Brain pericyte (primary cell): ENCODE measurements at places on chromosomes 3 and 15.

GRCh38 chr3:131688370-131688769 lies 185.6 kb upstream of the MRPL3 start:
- DNase-seq = no peak

DNA sequence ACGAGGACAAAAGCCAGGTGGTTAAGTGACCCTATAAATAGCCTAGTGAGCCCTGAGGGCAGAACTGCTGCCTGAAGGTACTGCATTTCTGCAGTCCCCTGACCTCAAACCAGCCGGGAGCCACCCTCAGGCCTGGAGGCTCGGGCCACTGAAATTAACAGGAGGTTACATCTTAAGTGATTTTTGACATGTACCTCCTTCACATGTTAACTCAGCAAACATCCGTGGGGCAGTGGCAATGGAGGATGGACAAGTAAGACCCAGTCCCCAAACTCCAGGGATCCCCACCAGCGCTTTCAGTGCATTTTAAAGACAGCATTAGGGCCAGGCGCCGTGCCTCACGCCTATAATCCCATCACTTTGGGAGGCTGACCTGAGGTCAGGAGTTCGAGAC lies 26.2 kb downstream of the PSTPIP1 start:
- DNase-seq = no peak

GRCh38 chr3:114848643-114849350 lies 298.3 kb downstream of the ZBTB20 start:
- DNase-seq = no peak

DNA sequence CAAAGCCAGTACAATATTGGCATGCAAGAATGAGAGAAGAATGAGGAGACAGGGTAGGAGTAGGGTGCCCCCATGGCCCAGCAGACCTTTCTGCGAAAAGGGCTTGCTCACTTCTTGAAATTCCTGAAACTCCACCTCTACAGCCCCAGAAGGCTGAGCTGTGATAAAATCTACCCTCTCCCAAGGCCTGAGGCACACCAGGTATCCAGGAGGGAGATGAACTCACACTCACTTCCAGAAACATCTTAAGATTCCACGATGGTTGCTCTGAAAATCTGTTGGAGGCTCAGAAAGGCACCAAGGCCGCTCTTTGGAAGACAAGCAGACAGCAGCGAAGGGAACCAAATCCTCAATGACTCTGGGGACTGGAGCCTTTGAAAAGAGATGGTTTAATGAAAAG lies 297.5 kb downstream of the UACA start:
- no peak for DNase-seq

- no peak for DNase-seq
Observed at GRCh38 chr15:85479071-85479647, 98.8 kb downstream of the AKAP13 start.

DNA sequence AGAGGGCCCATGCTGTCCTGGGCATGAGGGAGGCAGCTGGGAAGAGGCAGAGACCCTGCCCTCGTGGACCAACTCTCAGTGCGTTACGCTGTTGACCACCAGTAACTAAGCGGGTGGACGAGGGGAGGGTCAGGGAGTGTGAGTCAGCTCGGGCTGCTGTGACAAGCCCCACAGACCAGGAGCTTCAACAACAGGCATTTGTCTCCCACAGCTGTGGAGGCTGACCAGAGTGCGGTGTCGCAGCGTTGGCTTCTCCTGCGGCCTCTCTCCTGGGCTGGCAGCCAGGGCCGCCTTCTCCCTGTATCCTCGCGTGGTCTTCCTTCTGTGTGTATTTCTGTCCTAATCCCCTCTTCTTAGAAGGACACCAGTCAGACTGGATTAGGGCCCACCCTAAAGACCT lies 13.0 kb downstream of the EFCC1 start:
- no peak for DNase-seq

- DNase-seq = no peak
Observed at GRCh38 chr3:13106308-13107001, 33.2 kb upstream of the IQSEC1 start.

GRCh38 chr3:89227218-89227617 lies 119.8 kb downstream of the EPHA3 start:
- DNase-seq = no peak

GRCh38 chr15:22735781-22736180 lies 50.7 kb upstream of the NIPA1 start:
- DNase-seq = no peak

- DNase-seq = no peak
Observed at GRCh38 chr15:66524838-66525237, 19.7 kb downstream of the ZWILCH start.

DNA sequence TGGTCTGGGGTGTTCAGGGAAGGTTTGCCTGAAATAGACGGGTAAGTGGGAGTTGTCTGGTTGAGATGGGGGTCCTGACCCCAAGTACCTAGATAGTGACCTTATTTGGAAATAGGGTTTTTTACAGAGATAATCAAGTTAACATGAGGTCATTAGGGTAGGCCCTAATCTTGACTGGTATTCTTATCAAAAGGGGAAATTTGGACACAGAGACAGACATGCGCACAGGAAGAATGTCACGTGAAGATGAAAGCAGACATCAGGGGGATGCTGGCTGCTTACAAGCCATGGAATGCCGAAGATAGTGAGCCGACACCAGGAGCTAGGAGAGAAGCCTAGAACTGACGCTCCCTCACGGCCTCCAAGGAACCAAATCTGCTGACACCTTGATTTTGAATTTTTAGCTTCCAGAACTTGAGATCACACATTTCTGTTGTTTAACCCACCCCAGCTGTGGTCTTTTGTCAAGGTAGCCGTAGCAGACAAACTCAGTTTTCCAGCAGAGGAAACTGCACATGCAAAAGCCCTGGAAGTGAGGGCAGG lies 17.1 kb downstream of the BHLHE40 start:
- DNase-seq = no peak

DNA sequence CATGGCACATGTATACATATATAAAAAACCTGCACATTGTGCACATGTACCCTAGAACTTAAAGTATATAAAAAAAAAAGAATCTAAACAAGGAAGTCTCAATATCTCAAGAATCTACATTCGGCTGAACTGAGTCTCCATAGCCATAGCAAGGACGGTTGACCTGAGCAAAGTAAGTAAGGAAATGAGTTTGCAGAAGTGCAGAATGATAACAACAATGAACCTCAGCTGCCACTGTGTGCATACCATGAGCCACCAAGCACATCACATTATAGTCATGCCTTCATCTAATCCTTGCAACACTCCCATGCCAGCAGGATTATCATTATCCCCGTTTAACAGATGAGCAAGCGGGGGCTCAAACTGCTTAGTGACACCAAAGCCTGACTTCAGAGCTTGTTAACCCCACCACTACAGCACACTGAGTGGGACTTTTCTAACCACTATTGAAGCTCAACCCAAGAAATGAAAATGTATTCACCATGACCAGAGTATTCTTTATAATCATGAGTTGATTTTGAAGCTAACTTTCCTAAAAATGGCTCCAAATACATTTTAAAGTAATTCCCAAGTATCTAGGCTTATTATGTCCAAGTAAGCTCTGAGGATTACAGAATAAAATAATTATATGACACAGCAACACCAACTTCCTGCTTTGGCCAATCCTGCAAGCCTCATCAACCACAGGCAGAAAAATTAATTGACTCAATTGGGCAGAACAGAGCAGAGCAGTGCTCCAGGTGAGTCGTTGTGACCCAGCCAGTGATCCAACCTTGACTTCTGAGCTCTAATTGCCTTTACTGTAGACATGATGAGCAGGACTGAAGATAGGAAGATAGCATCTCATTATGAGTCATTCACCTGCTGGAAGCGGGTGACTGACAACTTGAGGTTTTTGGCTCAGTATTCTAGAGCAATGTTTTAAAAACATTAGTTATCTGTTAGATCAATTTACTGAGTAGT lies 47.3 kb upstream of the IL12A start:
- DNase-seq = no peak

- no peak for DNase-seq
Observed at GRCh38 chr15:58393241-58393662, 38.5 kb upstream of the LIPC start.

DNA sequence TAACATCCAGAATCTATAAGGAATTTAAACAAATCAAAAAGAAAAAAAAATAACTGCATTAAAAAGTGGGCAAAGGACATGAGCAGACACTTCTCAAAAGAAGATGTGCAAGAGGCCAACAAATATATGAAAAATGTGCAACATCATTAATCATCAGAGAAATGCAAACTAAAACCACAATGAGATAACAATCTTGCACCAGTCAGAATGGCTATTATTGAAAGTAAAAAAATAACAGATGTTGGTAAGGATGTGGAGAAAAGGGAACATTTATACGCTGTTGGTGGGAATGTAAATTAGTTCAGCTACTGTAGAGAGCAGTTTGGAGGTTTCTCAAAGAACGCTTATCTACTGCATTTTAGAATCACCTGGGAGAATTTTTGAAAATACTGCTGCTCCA lies 186.1 kb downstream of the OTOL1 start:
- DNase-seq = no peak

DNA sequence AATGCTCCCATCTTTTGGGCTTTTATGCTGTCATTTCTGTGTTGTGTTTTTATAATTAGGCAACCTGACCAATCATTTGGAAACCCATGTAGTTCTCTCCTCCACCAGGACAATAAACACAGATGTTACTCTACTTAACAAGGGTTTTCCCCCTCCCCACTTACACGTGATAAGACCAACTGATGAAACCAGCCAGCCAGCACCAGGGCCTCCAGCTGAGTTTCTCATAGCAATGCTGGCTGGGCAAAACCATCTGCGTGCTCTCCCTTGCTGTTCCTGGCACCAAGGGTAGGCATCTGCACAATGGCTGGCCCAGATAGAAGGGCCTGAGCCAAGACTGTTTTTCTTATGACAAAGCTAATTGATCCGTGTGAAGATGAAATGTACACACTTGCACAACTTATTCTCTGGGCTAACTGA lies 310.4 kb downstream of the PLCL2 start:
- peak; percentile 98 for DNase-seq

DNA sequence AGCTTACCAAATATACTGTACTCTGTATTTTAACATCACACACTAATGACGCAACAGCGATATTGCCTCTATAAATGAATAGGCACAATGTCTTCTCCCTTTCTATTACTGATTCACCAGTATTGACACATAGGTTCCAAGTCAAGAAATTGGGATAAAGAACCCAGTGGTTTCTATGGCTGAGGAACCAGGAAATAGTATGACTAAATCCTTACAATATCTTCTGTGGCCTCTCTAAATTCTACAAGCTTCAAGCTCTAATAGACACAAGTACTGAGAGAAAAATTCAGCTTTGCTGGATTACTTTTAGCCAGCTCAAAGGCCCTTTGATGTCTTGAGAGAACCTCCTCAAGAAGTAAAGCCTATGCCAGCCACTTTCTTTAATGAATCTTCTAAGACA lies 162.5 kb downstream of the DPH6 start:
- no peak for DNase-seq

- DNase-seq = no peak
Observed at GRCh38 chr15:68543165-68544008, 35.4 kb upstream of the CORO2B start.

DNA sequence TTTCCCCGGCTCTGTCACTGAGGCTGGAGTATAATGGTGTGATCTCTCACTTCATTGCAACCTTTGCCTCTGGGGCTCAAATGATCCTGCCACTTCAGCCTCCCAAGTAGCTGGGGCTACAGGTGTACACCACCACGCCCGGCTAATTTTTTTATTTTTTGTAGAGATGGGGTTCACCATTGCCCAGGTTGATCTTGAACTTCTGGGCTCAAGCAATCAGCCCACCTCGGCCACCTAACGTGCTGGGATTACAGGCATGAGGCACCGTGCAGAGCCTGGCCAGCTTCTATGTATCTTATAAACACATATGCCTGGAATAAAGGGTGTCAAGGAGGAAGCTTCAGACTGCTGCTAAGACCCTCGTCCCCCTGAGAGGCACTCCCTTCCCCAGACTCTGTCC lies 4.2 kb downstream of the ZNF589 start:
- DNase-seq = no peak

DNA sequence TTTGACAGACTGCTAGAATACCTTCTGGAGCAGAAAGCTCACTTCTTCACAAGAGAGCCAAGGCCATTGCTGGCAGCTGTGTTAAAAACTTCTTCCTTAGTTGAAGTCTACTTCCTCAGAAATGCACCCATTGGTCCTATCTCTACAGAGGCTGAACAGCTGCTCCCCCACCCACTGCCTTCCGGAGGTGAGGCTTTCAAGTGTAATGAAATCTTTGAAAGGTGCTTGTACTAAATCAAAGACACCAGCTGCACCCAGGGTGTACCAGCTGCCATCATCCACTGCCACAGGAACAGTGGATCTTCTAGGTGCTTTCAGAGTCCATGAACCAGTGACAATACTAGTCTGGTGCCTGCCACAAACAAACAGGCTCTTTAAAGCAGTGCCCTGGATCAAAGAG lies 26.4 kb upstream of the HERC1 start:
- DNase-seq = no peak

DNA sequence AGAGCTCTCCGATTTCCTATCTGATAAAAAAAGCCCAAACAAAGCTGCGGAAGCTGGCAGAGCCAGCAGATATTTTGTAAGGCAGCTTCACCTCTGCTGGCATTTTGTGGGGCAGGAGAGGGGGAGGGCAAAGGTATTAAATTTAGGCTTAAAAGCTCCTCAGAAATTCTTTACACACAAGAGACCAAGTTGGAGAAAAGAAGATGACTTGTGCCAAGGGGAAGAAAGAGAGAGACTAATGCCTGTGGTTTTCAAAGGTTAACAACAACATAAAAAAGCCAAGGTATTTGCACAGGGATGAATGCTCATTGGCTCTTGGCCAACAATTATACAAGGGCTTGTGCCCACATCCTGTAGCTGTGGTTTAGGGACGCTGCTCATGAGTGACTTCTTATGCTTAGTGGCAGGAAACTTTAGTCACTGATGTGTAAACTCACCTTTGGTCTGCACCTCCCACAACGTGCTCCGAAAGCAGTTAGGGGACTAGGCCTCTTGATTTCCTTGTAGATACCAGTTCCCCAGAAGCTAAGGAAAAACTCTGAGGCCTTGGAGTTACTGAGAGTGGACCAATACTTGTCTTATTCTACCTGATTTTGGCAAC lies 152.9 kb downstream of the TPRG1 start:
- DNase-seq = peak; percentile 27

- no peak for DNase-seq
Observed at GRCh38 chr15:24899367-24899766, 55.4 kb upstream of the SNRPN start.

DNA sequence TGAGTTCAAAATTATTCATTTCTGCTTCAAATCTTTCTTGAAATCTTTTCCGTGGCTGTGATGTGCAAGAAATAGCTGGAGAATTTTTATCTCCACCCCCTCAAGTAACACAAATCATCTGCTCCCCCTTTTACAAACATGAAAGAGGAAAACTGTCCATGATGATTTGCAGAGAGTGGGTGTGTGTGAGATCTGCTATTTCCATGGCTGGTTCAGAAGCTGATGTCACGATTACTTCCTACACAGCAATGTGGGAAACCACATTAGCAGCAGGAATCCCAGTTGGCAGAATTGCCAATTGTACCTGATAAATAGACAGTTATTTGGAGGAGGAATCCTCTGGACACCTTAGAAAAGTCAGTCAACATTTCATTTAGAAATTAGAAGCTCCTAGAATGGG lies 75.2 kb upstream of the GRM7 start:
- DNase-seq = no peak

DNA sequence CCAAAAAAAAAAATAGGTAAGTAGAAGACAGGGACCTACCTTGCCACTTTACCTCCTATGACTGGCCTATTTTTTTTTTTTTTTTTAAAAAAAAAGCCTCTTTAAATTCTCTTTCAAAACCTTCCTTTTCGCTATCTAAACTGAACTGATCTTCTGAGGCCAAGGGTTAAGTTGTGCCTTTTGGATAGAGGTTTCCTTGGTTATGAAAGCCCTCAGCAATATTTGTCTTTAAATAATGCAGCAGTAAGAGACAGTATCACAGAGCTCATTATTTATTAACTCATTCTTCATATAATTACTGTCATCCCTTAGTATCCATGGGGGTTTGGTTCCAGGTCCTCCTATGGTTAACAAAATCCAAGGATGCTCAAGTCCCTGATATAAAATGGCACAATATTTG lies 9.0 kb downstream of the MIX23 start:
- no peak for DNase-seq
